ENCODE measurements at places on chromosomes 4 and X.

GRCh38 chrX:46446727-46447378, 98.4 kb downstream of the ZNF674 start:
- DNase-seq = peak; percentile 70

DNA sequence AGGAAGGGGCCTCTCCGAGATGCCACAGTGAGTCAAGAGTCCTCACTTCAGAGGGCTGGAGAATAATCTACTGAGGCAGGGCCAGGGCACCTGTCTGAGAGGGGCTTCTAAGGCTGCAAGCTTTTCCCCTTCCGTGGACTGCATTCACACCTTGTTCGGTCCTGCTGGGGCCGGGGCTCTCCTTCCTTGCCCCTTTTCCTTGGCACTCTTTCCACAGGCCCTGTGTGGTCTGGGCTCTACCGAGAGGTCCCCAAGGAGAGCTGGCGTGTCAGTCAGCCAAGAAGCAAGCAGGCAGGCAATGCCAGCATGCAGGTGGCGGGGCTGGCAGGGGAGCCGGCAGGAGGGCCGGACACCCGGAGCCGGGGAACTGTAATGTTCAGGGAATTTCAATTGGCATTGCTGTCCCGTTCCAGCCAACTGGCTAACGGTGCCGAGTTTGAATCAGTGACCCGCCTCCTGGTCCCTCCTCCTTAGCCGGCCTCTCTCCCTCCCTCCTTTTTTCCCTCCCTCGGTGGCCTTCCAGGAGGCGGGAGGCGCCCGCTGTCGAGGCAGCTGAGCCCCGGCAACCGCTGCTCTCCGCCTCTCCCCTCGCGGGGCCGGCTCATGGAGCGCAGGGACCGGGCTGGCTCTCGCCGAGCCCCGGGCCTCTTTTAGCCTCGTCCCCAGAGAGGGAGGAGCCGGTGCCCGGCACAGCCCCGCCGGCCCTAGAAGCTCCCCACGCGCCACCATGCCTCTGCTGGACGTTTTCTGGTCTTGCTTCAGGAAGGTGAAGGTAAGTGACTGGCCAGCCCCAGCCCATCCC, at the start of gene STARD8:
TSS of gene STARD8 (plus strand) at position 511 of the 802 bp plus-strand sequence. CDS start at position 728, 217 bp downstream.
- no peak for DNase-seq

DNA sequence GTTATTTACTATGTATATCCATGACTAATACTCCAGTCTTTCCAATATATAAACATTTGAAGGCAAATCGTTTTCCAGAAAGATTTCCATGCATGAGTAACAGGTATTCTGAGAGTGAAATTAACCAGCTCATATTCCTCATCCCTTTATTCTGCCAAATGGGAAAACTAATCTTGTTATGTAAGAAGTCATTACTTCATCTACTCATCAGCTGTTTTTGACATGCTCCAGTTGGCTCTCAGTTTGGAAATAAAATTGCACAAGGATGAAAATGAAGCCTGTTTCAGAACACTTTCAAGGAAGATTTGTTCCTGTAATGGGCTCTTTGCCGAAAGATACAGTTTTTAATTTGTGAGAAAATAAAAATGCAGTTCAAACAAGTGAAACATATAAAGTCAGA, 121.9 kb downstream of the KCTD8 start:
- DNase-seq = no peak

DNA sequence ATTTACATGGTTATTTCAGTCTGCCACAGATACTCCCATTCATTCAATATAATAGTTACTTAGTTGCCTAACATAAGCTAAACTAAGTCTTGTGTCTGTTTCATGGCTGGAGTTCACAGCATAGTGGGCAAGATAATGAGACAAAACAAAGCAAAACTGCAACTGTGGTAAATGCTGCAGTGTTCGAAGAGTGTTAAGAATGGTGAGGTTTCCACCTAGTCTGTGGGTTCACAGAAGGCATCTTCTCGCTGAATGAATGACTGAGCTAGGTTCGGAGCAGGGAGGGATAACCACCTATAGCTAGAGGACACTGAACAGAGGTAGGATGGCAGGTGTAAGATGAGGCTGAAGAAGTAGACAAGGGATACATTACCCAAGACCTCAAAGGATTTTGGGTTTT, 171.0 kb downstream of the FBXW7 start:
- DNase-seq = no peak

- DNase-seq = peak; percentile 47
Observed at GRCh38 chr4:81505004-81505598, 33.4 kb upstream of the RASGEF1B start.

- DNase-seq = no peak
Observed at GRCh38 chr4:161097821-161098220, 1066.0 kb downstream of the FSTL5 start.

DNA sequence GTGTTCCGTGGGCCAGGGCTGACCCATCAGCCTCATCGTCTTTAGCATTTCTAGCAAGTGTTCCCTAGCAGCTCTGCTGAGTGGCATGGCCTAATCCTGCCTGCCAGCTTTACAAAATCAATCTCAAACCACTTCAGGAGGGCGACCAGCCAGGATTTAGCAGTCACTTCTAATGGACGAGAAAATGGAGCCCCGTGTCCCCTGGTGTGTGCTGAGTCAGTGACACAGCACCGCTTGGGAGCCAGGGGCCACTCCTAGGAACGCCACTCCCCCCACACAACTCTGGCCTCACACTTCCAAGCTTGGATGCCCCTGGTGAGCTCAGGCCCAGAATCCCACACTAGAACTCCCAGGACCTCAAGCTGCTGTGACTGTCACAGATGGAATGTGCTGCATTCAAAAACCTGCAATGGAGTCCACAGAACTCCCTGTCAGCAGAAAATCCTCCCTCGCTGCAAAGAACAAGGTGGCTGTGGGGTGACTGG, 311.2 kb upstream of the GATB start:
- DNase-seq = no peak

- no peak for DNase-seq
Observed at GRCh38 chrX:130376077-130376476, 9.4 kb downstream of the GPR119 start.

DNA sequence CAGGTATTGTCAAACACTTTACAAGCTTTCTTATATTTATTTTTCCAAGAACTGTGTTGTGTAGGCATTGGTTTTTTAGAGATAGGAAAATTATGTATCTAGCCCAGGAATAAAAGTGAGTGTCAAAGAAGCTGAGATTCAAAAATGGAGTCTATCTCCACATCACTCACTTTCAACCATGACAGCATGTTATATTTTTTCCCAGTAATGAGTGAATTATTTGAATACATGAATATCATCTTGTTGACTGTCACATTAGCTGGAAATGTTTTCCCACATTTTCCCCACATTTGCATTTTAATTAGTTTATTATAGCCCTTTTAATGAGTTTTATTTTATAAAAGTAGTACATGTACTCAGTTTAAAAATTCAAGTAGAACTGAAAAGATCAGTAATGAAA, 693.7 kb downstream of the PCDH18 start:
- DNase-seq = no peak

- peak; percentile 1 for DNase-seq
Observed at GRCh38 chrX:12080265-12080664, 58.0 kb upstream of the FRMPD4 start.

GRCh38 chr4:120078216-120078615, 11.6 kb upstream of the MAD2L1 start:
- DNase-seq = no peak

DNA sequence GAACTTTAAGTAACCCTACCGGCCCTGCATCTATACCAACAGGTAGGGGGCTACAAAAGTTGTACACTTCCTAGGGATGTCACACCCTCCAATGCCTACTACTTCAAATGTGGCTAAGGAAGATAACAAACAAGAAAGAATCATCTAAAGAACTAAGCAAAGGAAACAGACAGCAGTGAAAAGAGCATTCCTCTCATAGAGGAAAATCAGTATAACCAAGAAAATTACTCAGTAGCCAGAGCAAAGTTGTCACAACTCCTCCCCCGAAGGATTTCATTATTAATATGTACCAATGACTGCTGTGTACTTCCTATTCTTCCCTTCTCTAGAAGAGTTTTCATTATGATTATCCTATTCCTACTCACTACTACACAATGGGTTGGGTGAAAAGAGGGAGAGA, 12.6 kb downstream of the ANKRD17 start:
- no peak for DNase-seq

GRCh38 chrX:105700331-105700730, 122.0 kb upstream of the NRK start:
- DNase-seq = no peak

DNA sequence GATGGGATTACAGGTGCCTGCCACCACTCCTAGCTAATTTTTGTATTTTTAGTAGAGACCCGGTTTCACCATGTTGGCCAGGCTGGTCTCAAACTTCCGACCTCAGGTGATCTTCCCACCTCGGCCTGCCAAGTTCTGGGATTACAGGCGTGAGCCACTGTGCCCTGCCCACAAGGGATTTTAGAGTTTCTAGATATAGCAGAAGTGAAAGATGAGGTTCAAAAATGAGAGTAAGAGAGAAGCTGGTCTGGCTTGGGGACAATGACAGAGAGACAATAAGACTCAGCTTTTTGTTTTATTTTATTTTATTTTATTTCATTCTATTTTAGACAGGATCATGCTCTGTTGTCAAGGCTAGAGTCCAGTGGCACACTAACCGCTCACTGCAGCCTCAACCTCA, 30.6 kb downstream of the TRIM61 start:
- DNase-seq = no peak

- DNase-seq = no peak
Observed at GRCh38 chr4:114093221-114093715, 113.8 kb upstream of the ARSJ start.

DNA sequence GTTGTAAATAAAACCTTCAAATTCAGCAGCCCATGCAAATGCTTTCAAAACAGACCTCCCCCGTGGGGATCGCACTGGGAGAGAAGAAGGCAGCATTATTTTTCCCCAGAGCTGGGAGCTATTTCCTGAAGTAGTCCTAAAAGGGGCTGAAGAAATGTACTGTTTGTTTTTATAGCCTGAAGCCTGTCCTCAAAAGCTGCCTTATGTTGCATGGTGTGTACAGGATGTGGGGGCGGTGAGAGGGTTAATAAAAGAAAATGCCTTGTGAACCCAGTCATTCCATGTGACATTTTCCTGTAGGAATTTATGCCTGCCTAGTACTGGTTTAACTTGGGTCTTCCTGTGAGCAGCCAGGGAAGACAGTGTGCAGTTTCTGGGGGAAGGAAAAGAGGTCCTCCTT, 144.1 kb downstream of the SOWAHB start:
- no peak for DNase-seq

DNA sequence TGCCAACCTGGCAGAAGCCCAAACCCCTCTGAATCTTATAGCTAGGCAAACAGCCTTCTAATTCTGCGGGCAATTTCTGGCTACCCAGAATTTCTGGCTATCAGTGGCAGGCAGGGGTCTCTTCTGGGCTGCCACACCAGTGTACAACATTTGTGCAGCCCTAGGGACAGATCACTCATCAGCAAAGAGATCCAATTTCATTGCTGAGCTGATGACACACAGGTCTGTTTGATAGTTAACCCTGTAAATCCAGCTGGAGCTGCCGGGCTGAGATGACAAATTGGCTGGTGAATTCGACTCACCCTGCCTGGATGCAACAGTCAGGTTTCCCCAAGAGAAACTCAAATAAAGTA, 2.4 kb downstream of the MID1 start:
- DNase-seq = no peak

GRCh38 chr4:70914631-70915030, 12.5 kb downstream of the MOB1B start:
- no peak for DNase-seq

DNA sequence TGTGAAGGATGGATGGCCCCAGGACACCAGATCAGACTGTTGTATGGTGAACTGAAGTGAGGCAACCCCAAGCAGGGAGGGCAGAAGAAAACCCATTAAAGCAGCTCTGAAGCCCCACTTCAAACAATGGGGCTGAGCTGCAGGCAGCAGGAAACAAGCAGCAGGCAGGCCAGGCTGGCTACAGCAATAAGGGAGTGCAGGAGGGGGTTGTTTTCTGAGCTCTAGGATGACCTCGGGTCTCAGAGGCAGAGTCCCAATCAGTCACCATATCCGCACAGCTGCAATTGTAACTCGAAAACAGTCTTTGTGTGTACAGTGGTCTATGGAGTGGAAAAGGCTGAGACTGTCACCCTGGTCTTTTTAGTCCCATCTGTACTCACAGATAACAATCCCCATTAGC, 90.4 kb downstream of the COL4A6 start:
- no peak for DNase-seq

Measured in memory B cell (primary cell).